Transverse colon (tissue), 4 donors: ENCODE measurements at places on chromosomes 3 and 15.

- no peak overlapping the region for H3K27ac ChIP-seq
- H3K36me3 ChIP-seq = no peaks in the 10 kb centered on the region
- no peak for DNase-seq
- H3K4me3 ChIP-seq = no peak overlapping the region
- no peaks in the 10 kb centered on the region for H3K4me1 ChIP-seq
- H3K27me3 ChIP-seq = no peaks in the 10 kb centered on the region
These were observed 144.6 kb downstream of the DUT start for GRCh38 chr15:48475600-48476395.

DNA sequence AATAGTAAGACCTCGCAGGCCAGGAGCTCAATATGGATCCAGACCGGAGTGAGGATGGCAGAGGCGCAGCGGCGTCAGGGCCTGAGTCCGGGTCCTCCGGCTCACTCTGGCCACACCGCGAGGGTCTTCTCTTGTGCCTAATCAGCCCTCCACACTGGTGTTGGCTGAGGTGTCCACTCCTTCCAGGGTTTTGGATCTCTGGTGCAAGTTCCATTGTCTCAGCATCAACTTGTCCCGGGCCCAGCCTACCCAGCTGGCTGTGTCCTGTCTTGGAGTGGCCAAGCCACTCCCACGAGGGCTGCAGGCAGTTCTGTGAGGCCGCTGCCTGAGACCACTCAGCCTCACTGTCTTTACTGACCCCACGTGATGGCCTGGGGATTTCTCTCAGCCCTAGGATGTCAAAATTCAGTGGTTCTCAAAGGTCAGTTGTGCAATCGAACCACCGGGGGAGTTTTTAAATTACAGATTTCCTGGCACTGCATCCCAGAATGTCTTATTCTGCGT lies 12.6 kb upstream of the GOLGA6L7 start:
- no peak overlapping the region for H3K27ac ChIP-seq
- H3K4me3 ChIP-seq = no peak overlapping the region
- H3K4me1 ChIP-seq = no peaks in the 10 kb centered on the region
- no peak for DNase-seq
- H3K27me3 ChIP-seq = no peaks in the 10 kb centered on the region

DNA sequence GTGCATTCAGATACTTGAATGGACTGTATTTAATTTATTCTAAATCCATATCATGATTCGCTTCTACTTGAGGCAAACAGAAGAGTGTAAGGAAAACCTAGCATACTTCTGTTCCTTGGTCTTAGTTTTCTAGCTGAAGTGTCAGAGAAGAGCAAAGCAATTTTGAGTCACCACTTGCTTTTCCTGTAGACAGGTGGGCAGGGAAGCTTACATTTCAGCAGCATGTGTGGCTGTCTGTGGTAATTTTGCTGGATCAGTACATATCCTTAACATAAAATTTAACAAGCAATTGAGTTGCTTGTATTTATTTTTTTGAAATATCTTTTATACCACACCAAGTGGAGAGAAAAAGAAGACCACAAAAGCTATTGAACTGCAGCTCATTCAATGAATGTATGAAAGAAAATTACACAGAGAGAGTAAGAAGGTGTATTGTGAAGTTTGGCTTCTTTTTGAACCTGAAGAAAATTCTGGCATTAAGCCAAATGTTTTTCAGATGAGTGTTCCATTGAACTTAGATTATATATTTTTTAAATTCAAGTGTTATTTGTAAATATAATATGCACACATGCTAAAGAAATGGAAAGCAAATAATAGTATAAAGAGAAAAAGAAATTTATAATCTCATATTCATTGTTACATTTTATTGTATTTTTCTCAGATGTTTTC lies 747.6 kb downstream of the NAALADL2 start:
- no peaks in the 10 kb centered on the region for H3K4me1 ChIP-seq
- H3K27ac ChIP-seq = no peak overlapping the region
- no peaks in the 10 kb centered on the region for H3K36me3 ChIP-seq
- DNase-seq = no peak
- no peak overlapping the region for H3K4me3 ChIP-seq
- no peaks in the 10 kb centered on the region for H3K27me3 ChIP-seq

GRCh38 chr15:33788906-33789540 lies 179.3 kb upstream of the CHRM5 start:
- H3K4me3 ChIP-seq = no peak overlapping the region
- DNase-seq = no peak
- no peak overlapping the region for H3K27ac ChIP-seq
- no peaks in the 10 kb centered on the region for H3K27me3 ChIP-seq
- no peaks in the 10 kb centered on the region for H3K4me1 ChIP-seq

DNA sequence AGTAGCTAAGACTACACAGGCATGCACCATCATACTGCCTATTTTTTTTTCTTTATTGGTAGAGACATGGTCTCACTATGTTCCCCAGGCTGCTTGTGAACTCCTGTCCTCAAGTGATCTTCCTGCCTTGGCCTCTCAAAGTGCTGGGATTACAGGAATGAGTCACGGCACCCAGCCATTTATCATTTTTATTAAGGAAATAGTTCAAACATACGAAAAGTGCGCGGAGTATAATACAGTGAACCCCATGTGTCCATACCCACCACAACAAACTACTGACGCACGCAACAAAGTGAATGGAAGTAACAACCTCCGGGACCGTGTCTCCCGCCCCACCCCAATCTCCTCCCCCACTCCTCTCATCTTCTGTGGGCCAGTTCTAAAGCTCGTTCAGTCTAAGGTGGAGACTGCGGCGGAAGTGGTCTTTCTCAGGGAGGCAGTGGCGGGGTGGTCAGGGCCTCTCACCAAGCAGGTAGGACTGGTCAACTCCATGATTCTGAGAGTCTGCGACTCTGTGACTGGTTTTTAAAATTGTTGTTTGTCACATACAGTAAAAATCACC lies 42.1 kb downstream of the DNAJB8 start:
- H3K4me3 ChIP-seq = no peak overlapping the region
- H3K27me3 ChIP-seq = peaks cover 22% of the 10 kb centered on the region

- no peak overlapping the region for H3K27ac ChIP-seq
- no peaks in the 10 kb centered on the region for H3K4me1 ChIP-seq
- no peaks in the 10 kb centered on the region for H3K27me3 ChIP-seq
- no peak for DNase-seq
- no peaks in the 10 kb centered on the region for H3K36me3 ChIP-seq
These were observed 61.0 kb upstream of the SLC24A5 start for GRCh38 chr15:48059791-48060190.

DNA sequence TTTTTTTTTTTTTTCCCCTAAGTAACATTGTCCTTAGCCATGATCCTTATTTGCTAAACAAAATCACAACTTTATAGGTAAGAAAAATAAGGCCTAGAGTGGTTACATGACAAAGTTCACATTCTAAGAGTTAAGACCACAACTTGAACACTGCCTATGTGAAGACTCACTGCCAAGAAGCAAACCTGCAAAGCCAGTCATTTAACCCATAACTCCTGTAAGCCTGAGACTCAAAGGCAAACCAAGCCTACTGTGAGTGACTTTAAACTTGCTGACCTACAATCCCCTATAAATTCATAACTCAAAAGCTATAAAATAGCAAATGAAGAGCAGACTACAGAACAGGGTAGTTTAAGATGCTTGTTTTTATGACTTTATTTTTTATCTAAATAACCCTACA lies 12.9 kb upstream of the ANKRD28 start:
- no peak overlapping the region for H3K27ac ChIP-seq
- peaks cover 14% of the 10 kb centered on the region for H3K4me1 ChIP-seq
- H3K36me3 ChIP-seq = no peaks in the 10 kb centered on the region
- H3K27me3 ChIP-seq = no peaks in the 10 kb centered on the region
- H3K4me3 ChIP-seq = no peak overlapping the region

- no peak for DNase-seq
- H3K27ac ChIP-seq = peak overlapping the region; percentile 26
- no peaks in the 10 kb centered on the region for H3K36me3 ChIP-seq
- H3K27me3 ChIP-seq = no peaks in the 10 kb centered on the region
These were observed 183.4 kb upstream of the THRB start for GRCh38 chr3:24678021-24678420.

DNA sequence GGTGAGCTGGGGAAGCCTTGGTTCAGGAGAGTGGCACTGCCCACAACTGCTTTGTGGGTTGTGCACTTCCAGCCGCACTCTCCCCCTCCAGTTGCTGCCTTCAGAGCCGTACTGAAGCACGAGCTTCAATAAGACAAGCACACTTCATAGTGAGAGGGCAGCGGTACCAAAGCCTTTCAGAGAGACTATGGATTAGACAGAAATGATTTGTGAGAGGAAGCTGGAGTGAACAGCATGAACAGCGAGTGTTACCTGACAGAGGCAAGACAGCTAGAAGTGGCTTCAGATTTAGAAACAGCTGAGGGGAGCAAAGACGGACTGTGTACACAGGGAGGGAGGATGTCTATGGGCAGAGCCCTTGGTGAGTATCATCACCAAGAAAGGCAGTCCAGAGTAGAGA lies 31.1 kb downstream of the HCLS1 start:
- H3K4me1 ChIP-seq = no peaks in the 10 kb centered on the region
- H3K36me3 ChIP-seq = no peaks in the 10 kb centered on the region

GRCh38 chr3:13009132-13009945 lies 63.9 kb downstream of the IQSEC1 start:
- peaks cover 11% of the 10 kb centered on the region for H3K4me1 ChIP-seq
- peak overlapping the region; percentile 34 for H3K27ac ChIP-seq
- H3K4me3 ChIP-seq = no peak overlapping the region
- H3K36me3 ChIP-seq = no peaks in the 10 kb centered on the region
- peak; percentile 86 for DNase-seq

GRCh38 chr15:89912145-89912673 lies 543 bp downstream of the ARPIN start:
- peak overlapping the region; percentile 92 for H3K27ac ChIP-seq
- DNase-seq = peak; percentile 74
- peaks cover 13% of the 10 kb centered on the region for H3K4me1 ChIP-seq
- no peaks in the 10 kb centered on the region for H3K27me3 ChIP-seq
- H3K36me3 ChIP-seq = peaks cover 4% of the 10 kb centered on the region

DNA sequence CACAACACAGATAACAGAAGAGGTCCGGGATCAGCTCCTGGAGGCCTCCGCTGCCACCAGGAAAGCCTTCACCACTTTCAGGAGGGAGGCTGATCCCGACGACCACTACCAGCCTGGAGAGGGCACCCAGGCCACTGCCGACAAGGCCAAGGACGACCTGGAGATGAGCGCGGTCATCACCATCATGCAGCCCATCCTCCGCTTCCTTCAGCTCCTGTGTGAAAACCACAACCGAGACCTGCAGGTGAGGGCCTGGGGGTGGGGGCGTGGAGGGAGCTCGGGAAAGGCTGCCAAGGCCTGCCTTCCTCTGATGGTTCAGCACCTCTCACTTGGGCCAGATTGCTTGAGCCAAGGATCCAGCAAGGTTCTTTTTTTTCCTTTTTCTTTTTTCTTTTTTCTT lies 210.7 kb upstream of the BHLHE40 start:
- peaks cover 25% of the 10 kb centered on the region for H3K4me1 ChIP-seq
- no peaks in the 10 kb centered on the region for H3K36me3 ChIP-seq
- H3K27ac ChIP-seq = no peak overlapping the region
- H3K4me3 ChIP-seq = no peak overlapping the region
- no peak for DNase-seq
